ENCODE measurements at places on chromosomes 7 and 10. TPM values are rescaled to one million over a fixed set of nuclear protein-coding genes. Genes with fewer than 3 reads are reported as not detected.

Gene CH25H
- 4.1 TPM for total RNA-seq

- DNase-seq: no peak
Measured at GRCh38 chr7:156680281-156680680, 39.7 kb downstream of the RNF32 start.

DNA sequence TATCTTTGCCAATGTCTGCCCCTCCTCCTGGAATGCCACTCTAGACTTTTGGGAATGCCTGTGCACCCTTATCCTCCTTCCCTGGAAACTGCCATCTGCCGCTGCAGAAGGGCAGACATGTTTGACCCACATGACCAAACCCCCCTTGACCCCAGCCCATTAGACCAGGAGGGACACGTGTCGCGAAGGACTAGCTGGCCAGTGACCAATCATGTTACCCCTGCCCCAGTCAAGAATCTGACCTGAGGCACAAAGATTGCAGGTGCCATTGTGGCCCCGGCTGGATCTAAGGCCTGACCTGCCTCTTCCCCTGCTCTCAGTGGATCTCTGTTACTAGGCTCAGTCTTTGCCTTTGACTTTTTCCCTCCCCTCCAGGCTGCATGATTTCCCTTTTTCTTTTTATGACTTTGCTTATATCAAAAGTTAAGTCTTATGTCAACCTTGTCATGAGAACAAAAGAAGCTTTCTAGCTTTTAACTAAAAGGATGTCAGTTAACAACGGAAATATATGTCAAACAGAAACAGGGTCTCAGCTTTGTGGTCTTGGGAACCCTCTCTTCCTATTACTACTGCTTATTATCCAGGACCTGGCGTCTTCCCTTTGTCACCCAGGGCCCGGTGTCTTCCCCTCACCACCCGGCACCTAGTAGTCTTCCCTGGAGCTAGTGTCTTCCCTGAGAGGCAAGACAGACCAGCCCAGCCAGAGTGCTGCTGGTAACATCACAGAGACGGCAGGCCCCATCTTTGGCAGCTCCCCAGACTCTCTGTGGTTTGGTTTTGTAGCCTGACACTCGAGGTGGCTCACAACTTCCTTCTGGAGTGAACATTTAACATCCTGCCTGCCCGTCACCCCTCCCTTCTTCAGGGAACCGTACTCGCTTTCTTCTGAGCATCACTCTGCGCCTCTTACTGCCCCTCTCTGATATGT is 24.4 kb upstream of the PPIF start:
- no peak for DNase-seq

DNA sequence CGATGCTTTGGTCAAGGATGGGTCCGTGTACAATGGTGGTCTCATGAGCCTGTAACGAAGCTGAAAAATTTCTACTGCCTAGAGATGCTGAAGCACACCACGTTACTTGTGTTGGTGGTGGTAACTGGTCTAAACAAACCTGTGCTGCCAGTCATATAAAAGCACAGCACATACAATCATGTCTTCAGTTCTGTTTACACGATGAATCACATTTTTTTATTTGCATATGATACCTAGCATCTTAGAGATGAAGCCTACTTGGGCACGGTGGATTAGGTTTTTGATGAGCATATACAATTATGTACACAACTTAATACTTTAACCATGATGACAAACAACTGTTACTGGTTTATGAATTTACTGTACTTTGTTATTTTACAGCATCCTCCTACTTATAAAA is 201.0 kb downstream of the ZMYND11 start:
- DNase-seq: no peak

GRCh38 chr7:99244939-99245338 is 27.7 kb upstream of the MYH16 start:
- DNase-seq: no peak

- no peak for DNase-seq
Measured at GRCh38 chr10:96998329-96998888, 166.3 kb downstream of the LCOR start.

DNA sequence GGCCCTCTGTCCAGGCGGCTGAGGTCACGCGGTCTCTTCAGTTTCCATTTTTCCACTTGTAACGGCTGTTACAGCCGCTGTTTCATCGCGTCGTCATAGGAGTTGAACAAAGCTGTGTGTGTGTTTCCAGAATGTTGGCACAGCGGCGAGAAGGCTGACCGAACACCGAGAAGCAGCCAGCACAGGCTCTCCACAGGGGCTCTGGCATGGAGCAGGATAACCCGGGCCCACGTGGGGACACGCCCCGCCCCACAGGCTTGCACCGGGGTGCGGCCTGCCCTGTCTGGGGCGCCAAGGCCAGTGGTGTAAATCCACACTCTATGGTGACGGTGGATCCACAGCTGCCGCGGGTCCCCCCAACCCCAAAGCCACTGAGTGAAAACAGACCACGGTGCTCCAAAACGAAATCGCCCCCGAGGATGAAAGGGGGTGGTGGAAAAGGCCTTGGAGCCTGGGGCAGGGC is 448.2 kb downstream of the DNAJB6 start:
- no peak for DNase-seq

DNA sequence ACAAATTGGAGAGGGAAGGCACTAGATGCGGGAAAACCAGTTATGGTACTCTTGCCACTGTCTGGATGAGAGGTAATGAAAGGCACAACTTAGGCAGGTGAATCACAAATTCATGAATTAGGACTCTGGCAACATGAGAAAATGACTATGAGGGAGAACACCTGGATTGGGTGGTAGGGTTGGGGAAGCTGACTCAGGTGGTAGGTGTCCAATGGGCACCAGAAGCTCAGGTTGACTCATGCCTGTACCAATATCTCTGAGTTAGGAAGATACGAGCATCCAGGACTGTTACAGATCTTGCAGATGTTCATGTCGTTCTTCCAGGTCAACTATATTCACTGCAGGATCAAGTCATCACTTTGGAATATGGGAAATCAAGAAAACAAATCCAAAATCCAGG is 56.7 kb downstream of the NPY start:
- no peak for DNase-seq

GRCh38 chr7:43585562-43585961 is 2.7 kb downstream of the STK17A start:
- DNase-seq: no peak

- DNase-seq: peak; percentile 82
Measured at GRCh38 chr7:32890010-32890792, 1.4 kb downstream of the KBTBD2 start.

All from skin of body (tissue), 3 donors.